NCI-H524 (cell line): ENCODE measurements at places on chromosomes 1 and 21.

GRCh38 chr21:14086553-14086952 lies 124.2 kb downstream of the LIPI start:
- DNase-seq, result no peak

DNA sequence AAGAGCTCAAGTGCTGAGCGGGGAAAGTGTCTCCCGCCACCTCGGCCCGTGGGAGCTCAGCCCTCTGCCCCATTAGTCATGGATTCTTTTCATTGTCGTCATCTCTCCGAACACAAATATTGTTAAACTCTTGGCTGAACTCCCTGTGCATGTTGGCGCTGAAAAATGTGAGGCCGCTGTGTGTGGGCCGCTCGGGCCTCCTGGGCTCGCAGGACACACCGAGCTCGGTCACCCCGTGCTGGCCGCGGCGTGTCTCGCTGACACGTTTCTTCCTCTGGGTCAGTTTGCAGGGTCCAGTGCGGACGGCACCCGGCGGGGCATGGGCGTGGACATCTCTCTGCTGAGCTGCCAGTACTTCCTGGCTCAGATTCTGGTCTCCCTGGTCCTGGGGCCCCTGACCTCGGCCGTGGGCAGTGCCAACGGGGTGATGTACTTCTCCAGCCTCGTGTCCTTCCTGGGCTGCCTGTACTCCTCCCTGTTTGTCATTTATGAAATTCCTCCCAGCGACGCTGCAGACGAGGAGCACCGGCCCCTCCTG lies 25.6 kb downstream of the SLC45A1 start:
- DNase-seq, result no peak

- no peak for DNase-seq
These were observed 10.6 kb downstream of the PLXNA2 start for GRCh38 chr1:208233546-208233945.

GRCh38 chr1:29540801-29541357 lies 304.6 kb downstream of the PTPRU start:
- DNase-seq, result no peak

- peak; percentile 31 for DNase-seq
These were observed 17.1 kb upstream of the PINK1 start for GRCh38 chr1:20615946-20616846.

DNA sequence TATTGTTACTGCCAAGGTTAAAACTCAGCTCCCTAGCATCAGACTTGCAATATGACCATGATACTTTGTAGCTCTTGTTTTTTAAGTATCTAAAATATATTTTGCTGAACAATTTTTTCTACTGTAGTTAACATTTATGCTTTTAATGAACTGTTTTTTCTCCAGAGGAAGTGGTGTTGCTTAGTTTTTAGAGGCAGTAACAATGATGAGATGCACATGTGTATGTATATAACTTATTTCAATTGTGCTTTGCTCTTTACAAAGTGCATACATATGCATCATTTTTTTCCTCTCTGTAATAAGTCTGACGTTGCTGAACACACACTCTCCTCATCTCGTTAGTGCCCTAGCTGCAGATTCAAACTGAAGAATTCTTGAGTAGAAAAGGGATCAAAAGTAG lies 418.8 kb downstream of the ZP4 start:
- no peak for DNase-seq

DNA sequence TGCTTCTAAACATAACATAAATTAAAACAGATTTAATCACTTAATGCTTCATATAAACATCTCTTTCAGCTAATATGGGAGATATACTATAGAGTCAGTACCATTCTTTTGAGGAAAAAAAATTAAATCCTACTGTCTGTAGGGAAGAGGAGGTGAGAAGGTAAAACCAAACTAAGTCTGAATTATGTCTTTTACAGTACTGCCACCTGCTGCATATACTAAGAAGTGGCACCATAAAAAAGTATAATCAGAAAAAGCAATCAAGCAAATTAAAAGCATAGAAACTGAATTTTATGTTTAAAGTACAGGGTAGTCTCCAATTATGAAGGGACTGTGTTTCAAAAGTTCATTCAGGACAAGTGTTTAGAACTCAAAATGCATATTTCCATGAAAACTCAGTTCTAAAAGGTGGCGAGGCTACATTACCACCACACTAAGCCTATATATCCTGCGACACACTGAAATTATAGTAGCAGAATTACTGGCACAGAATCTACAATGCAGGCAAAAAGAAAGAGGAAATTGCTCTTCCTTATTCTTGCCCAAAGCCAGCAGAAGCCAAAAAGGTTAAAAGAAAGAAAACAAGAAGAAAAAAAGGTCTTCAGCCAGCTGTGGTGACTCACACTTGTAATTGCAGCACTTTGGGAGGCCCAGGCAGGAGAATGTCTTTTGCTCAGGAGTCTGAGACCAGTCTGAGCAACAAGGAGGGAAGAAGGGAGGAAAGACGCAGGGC lies 9.0 kb downstream of the NSL1 start:
- DNase-seq, result peak; percentile 20

- peak; percentile 47 for DNase-seq
These were observed 66.2 kb downstream of the ATP2B4 start for GRCh38 chr1:203692565-203693470.

DNA sequence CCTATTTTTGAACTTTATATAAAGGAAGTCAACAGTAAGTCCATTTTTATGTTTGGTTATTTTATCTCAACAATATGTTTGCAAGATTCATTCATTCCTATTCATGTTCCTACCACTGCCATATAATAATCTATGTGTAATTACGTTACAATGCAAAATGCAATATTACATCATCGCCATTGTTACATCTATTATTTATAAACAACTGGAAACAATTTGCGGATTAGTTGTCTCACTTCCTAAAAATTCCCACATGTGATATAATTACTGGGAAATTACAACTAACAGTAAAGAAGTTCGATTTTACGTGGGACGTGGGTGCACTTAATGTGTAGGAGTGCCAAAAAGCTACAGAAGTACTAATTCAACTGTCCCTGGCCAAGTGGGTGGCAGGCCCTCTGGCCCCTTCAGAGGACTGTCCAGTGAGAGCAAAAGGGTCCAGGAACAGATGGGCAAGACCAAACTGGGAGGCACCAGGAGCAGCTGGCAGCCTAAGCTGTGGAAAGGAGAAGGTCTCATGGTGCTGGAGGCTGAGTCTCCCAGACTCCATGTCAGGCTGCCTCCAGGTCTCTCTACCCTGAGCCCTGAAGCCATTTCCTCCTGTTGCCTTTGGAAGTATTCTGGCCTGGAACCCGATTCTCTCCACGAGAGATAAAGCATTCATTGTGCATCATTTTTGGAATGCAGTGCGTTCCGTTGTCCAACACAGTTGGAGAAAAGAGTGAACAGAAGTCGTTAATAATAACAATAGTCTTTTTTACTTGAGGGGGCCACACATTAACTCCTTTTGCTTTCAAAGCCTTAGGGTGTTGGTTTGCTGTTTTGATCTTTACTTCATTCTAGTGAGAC lies 42.9 kb downstream of the TNNT2 start:
- no peak for DNase-seq

GRCh38 chr1:235239851-235240250 lies 78.8 kb upstream of the RBM34 start:
- no peak for DNase-seq

DNA sequence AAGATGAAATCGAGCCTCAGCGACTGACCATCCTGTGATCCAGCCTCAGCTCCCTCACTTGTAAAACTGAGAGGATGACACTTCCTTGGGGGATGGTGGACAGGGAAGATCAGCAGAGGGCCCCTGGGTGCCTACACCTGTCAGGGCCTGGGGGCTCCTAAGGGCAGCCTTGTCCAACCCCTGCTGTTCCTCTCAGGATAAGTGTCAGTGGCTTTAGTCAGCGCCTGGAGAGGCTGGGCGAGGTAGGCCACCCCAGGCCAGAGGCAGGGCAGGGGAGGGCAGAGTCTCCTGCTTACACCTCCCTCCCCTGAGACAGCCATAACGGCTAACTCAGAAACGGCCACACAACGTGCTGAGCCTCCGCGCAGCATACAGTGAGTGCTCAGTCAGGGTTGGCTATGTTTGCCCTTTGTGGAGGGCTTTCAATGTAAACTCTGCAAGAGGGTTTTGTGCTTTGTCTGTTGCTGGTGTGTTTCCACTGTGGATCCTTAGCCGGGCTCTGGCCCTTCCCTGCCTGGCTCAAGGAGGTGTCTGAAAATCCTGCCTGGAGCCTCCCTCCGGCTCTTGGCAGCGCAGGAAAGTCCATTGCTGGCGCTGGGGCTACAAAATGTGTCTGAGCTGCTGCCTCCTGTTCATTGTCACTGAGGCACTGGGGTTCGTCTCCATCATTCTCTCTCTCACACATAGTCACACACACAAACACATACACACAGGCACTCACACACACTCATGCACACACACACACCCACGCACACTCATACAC lies 588.4 kb downstream of the PTPRU start:
- no peak for DNase-seq

- DNase-seq, result no peak
These were observed 3.9 kb downstream of the RNF220 start for GRCh38 chr1:44408632-44409602.

GRCh38 chr1:117820694-117821381 lies 108.6 kb downstream of the GDAP2 start:
- peak; percentile 82 for DNase-seq

GRCh38 chr1:68720476-68720875 lies 223.6 kb upstream of the DEPDC1 start:
- DNase-seq, result no peak

DNA sequence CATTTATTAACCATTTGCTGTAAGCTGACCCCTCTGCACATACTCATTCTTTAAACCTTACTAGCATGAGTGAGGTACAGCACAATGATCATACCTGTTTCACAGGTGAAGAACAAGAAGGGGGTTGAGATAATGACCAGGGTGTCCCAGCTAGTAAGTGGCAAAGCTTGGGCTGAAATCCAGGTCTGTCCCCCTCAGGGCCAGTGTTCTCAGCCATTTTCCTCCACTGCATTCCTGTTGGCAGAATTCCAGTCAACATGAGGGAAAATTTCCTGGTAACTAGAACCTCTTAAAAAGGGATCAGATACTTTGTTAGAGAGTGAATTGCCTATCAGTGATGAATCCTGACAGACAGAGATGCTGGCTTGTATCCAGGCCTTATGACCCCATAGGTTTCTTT lies 48.1 kb downstream of the SPATA46 start:
- DNase-seq, result peak; percentile 22

GRCh38 chr1:45922374-45922773 lies 119.0 kb downstream of the MAST2 start:
- no peak for DNase-seq

GRCh38 chr1:176996456-176997090 lies 167.9 kb downstream of the ASTN1 start:
- DNase-seq, result no peak

DNA sequence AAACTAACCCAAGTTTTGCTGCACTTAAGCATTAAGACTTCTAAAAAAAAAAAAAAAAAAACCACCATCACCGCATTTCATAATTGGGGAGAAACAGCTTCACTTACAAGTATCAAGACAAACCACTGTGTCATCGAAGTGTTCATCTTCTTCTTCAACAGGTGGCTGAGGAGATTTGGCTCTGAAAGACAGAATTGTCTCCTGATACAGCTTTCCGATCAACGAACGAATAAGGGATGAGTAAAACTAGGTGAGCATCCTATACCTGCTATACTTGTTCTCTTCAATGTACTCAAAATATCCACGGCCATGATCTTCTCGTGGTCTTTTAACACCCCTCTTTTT lies 2.0 kb downstream of the HNRNPU start:
- peak; percentile 42 for DNase-seq

- DNase-seq, result no peak
These were observed 2.5 kb downstream of the MX2 start for GRCh38 chr21:41364308-41364707.

DNA sequence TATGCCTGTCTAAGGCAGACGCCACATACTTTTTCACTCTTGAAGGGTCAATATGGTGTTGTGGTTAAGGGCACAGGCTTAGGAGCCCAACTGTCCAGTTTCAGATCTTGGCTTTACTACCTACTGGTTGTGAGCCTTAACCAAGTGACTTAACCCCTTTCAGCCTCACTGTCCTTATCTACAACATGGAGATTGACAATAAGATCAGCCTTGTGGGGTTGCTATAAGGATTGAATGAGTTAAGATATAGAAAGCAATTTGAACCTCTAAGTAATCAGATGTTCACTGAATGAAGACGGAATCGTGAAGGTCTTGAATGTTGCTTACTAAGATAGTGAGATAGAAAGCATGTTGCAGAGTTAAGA lies 121.3 kb upstream of the JUN start:
- DNase-seq, result no peak

DNA sequence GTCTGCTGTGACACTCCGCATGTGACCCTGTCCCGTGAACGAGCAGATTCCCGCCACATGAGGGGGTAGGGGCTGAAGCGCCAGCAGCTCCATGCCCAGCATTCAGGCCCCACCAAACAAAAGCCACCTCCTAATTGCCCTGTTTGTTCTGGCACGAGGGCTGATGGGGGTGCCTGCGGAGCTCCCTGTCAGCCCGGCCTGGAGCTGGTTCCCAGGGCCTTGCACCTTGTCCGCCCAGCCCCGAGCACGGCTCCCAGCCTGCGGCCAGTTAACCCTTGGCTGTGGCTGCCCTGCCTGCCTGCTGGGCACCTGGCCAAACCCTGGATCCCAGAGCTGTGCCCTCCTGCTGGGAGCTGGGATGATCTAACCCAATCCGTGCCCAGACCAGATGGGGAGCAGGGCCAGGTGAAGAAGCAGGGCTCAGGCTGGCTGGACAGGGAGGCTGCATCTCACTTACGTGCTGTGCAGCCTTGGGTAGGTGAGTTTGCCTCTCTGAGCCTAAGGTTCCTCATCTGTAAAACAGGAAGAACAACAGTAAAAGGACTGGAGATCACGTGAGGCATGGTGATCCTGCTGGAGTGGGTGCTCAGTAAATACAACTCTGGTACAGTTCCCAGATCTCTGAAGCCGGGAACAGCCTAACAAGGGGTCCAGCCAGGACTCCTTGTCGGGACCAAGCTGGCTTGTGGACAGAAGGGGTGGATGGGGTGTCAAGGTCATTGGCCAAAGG lies 110.9 kb upstream of the IFFO2 start:
- DNase-seq, result no peak

- DNase-seq, result no peak
These were observed 13.4 kb downstream of the ITSN1 start for GRCh38 chr21:33655588-33656221.

DNA sequence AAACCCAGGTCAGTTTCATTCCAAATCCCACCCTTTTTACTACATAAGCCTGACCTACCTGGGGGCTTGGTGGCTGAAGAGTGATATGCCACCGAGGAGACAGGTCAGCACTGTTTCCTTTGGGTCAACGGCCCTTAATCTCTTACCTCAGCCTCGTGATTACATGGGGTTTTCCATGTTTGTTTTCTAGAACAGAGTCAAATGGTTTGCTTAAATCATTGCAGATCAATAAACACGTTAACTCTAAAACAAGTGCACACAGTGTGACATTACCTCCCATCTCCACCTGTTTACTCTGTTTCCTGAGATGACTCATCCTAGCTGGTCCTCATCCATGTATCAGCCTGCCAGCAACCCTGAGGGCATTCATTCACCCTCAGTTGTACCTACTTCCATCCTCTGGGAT lies 40.8 kb upstream of the TP53BP2 start:
- DNase-seq, result no peak

DNA sequence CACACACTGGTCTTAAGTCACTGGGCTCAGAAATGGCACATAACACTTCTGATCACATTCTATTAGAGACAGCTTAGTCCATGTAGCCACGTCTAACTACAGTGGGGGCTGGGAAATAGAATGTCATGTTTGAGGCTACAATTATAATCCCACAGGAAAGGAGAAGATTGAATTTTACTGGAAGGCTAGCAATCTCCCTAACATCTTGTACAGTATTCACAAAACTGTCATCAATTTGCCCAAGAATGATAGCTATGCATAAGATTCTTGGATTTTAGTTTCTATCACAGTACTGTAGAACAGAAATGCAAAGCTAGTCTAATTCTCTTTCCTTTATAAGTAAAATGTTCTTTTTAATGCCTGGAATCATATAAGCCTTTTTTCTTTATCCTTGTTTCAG lies 12.7 kb upstream of the ZMYM6 start:
- no peak for DNase-seq

- no peak for DNase-seq
These were observed 5.9 kb downstream of the NBPF1 start for GRCh38 chr1:16607433-16607851.
